Activated CD4-positive, alpha-beta T cell treated with anti-CD3 and anti-CD28 coated beads for 1 hour (primary cell): ENCODE measurements at places on chromosomes 5 and 9.

- DNase-seq: no peak
These were observed 115.2 kb downstream of the LHFPL2 start for GRCh38 chr5:78533356-78533755.

- no peak for DNase-seq
These were observed 183.1 kb downstream of the C9orf50 start for GRCh38 chr9:129437626-129438323.

DNA sequence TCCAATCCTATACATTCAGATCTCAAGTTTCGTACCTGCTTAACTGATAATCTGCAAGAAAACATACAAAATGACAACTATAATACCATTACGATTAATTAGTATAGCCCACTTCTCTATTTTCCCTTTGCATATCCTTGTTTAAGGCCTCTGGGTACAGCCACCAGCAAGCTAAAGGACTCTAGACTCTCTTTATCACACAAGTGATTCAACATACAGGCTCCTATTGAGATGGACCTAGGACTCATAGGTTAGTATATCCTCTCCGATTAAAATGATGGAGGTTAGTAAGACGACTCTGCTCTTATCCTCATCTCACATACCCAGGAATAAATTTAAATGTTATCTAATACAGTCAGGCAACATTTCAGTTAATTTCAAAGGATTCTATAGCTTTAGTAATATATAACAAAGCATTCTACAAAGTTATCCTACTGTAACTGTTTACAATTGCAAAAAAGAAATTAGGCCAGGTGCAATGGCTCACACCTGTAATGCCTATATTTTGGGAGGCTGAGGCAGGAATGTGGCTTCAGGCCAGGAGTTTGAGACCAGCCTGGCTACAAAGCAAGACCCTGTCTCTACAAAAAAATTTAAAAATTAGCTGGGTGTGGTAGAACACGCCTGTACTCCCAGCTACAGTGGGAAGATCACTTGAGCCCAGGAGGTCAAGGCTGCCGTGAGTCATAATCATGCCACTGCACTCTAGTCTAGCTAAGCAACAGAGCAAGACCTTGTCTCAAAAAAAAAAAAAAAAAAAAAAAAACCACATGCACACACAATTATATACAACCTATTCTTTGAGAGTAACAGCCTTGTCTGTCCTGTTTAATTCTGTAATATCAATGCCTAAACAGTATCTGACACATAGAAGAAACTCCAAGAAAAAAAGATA lies 15.4 kb downstream of the HAUS6 start:
- DNase-seq: no peak

GRCh38 chr9:347667-348292 lies 133.1 kb downstream of the DOCK8 start:
- DNase-seq: no peak

- DNase-seq: no peak
These were observed 195.5 kb upstream of the CLINT1 start for GRCh38 chr5:158054223-158055110.

GRCh38 chr9:128024761-128025308 lies 42.3 kb downstream of the NAIF1 start:
- no peak for DNase-seq

- DNase-seq: no peak
These were observed 529 bp upstream of the NRARP start for GRCh38 chr9:137302449-137303150.

- DNase-seq: no peak
These were observed 50.5 kb downstream of the SPTLC1 start for GRCh38 chr9:92064711-92065110.

- DNase-seq: no peak
These were observed 740.2 kb downstream of the TLR4 start for GRCh38 chr9:118444403-118444802.

- no peak for DNase-seq
These were observed 19.2 kb downstream of the ANKHD1 start for GRCh38 chr5:140420665-140421361.

GRCh38 chr5:67465537-67466207 lies 269.1 kb upstream of the CD180 start:
- DNase-seq: no peak

- no peak for DNase-seq
These were observed 144.4 kb downstream of the BNC2 start for GRCh38 chr9:16726029-16726428.

DNA sequence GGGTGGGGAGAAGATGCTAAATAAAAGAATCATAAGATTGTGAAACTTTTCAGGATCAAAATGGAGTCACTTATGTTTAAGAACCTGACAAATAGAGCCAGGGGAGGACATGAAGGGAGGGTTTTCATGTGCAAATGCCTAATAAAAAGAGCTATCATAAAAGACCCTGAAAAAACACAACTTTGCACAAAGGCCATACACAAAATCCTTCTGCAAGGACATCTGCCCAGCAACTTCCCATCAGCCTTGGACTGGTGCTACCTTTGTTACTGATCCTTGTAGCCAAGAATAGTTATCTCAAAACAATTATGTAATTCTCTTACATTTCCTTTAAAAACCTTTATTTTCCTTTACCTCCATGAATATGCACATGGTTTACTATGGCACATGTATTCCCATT lies 63.0 kb downstream of the APBA1 start:
- no peak for DNase-seq

- peak; percentile 44 for DNase-seq
These were observed 9.3 kb upstream of the TEX48 start for GRCh38 chr9:114691046-114691955.

GRCh38 chr9:124776954-124777648 lies at the start of gene OLFML2A:
OLFML2A (plus strand) TSS chr9:124777133; CDS start chr9:124777271, 138 bp downstream.
- no peak for DNase-seq

GRCh38 chr5:150836703-150837102 lies 9.6 kb upstream of the IRGM start:
- DNase-seq: no peak

- DNase-seq: no peak
These were observed 73.0 kb upstream of the PAPPA start for GRCh38 chr9:116080561-116080960.

DNA sequence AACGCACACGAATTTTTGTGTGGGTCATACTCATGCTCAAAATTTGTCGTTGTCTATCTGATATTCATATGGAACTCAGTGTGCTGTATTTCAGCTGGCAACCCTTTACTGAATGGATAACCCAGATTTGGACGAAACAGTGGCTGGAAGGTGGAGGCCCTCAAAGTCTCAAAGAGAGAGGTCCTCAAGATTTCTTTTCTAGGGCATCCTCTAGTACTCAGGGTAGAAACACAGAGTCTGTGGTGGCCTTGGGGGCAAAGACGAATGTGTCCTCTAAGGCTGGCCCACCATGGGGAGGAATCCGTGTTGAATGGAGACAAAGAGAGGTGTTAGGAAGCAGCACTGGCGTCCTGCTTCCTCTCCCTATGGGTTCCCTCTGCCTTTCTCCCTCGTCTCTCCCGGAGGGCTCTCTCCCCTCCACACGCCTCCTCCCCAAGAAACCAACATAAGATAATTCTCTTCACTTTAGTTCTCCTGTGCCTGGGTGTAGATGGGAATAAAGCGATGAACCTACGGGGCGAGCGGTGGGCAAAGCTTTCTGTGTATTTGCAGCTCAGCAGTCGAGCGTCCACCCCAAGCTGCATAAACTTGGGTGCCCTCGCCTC lies 333.7 kb downstream of the CWC27 start:
- DNase-seq: no peak

GRCh38 chr5:175724314-175725275 lies 66.7 kb downstream of the HRH2 start:
- no peak for DNase-seq

GRCh38 chr9:101582553-101582952 lies 12.2 kb downstream of the PPP3R2 start:
- DNase-seq: no peak
